ENCODE measurements at places on chromosomes 6 and 20.

- no peak for DNase-seq
Observed at GRCh38 chr6:25659633-25660368, 7.8 kb downstream of the SCGN start.

DNA sequence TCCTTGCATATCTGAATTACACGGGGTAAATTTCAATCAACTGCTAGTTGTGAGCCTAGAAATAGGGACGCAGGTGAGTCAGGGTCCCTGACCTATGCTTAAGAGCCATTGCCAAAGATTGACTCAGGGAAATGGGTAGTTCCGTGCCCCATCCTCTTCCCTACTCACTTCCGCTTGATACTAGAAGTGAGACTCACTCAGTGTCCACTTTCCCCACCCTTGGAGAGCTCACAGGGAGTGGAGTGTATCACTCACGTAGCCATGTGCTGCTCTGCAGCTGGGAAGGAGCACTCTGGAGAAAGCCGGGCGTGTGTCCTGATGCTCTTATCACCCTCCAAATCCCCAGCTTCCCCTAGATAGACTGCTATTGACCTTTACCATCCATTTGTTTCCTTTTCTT is 543 bp upstream of the MUC22 start:
- no peak for DNase-seq

DNA sequence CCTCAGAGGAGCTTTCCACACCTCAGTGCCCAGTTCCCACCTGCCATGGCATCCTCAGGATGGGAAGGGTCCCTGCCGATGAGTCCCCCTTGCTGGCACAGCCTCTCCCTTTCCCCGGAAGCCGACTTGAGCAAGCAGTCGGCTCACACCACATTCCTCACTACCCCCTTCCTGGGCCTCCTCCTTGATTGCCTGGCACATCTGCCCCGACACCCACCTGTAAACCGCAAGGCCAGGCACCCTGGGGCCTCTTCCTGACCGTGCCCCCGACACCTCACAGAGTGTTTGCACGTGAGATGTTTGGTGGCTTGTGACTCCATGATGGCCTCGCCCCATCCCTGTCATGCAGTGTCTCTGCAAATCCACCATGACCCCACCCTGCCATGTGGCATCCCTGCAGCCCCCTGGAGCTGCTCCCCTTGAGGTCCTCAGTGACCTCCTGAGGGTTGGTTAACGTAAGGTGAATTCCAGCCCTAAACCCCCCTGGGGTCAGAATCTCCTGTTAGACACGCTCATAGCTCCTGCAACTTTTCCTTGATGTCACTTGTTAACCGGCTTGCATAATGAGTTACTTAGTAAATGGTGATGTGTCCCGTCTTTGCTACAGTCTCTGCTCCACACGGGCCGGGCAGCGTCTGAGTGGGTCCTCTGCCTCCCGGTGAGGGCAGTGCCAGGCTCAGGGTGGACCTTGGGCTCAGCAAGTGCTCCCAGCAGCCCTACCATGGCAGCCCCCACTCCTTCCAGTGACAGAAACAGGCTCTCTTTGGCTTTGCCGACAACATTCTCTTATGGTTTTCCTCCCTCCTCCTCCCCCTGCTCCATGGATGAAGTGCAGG is 115.9 kb upstream of the FRMD1 start:
- no peak for DNase-seq

DNA sequence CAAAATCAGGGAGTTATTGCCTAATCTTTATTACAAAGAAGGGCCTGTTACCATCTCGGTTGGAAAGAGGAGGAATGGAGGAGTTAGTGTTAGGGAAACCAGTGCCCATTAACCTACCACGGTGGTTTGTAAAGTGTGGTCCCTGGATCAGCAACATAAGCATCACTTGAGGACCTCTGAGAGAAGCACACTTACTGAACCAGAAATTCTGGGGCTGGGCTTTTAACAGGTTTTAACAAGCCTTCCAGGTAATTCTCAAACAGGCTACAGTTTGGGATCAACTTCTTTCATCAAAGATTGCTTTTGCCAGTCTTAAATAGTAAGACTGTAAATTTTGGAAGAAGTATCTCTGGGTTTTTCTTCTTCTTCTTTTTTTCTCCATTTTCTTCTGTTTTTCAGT is 329.5 kb upstream of the JAG1 start:
- no peak for DNase-seq

GRCh38 chr6:6565069-6565468 is 23.5 kb upstream of the LY86 start:
- no peak for DNase-seq

GRCh38 chr6:159533016-159533415 is 160.0 kb downstream of the SOD2 start:
- DNase-seq = no peak

GRCh38 chr6:100230953-100231316 is 233.8 kb downstream of the SIM1 start:
- no peak for DNase-seq

- no peak for DNase-seq
Observed at GRCh38 chr20:37977338-37977737, 55.9 kb downstream of the TTI1 start.

- no peak for DNase-seq
Observed at GRCh38 chr20:371755-372542, 8.6 kb upstream of the TRIB3 start.

GRCh38 chr6:157770946-157771345 is 52.1 kb upstream of the SNX9 start:
- DNase-seq = no peak

DNA sequence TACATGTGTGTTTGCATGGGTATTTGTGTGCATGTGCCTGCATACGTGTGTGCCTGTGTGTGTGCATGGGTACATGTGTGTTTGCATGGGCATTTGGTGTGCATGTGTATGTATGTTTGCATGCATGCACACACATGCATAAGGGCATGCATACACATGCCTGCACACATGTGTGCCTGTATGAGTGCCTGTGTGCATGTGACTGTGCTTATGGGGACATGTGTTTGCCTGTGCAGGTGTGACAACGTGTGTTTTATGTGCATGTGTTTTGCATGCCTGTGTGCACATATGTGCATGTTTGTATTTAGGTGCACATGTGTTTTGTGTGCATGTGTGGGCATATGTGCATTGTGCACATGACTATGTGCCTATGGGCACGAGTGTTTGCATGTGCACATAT is 165.7 kb downstream of the ERMARD start:
- DNase-seq = no peak

GRCh38 chr20:58870293-58871014 is 17.9 kb downstream of the GNAS start:
- DNase-seq = peak; percentile 52

GRCh38 chr6:67331304-67331703 is 1303.8 kb upstream of the ADGRB3 start:
- no peak for DNase-seq

GRCh38 chr20:20566516-20566915 is 145.9 kb downstream of the RALGAPA2 start:
- no peak for DNase-seq

DNA sequence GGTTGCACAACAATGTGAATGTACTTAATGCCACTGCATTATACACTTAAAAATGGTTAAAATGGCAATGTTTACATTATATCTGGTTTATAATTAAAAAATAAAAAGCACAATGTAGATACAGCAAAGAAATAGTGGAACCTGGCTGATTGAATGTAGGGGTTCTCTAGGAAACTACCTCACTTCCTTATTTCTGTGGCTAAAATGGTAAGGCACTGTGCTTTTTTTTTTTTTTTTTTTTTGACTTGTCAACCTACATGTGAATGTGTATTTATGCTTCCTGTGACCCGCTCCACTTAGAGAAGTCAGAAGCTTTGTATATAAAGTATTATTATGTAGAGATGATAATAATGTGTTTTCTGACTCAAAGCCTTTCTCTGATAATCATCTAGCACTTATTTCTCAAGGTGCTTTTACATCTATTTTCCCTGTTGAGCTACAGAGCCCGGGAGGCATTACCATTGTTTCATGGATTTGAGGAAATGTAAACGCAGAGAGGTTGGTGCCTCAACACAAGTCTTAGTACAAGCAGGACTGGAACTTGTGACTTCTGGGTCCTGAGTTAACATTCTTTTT is 55.0 kb downstream of the SOX4 start:
- DNase-seq = no peak

GRCh38 chr6:158256746-158257424 is 55.4 kb upstream of the TULP4 start:
- no peak for DNase-seq

- no peak for DNase-seq
Observed at GRCh38 chr20:3937618-3938017, 48.4 kb downstream of the PANK2 start.

GRCh38 chr20:44776980-44777379 is 31.3 kb downstream of the KCNK15 start:
- DNase-seq = no peak

- no peak for DNase-seq
Observed at GRCh38 chr6:16163066-16163465, 34.2 kb downstream of the MYLIP start.

DNA sequence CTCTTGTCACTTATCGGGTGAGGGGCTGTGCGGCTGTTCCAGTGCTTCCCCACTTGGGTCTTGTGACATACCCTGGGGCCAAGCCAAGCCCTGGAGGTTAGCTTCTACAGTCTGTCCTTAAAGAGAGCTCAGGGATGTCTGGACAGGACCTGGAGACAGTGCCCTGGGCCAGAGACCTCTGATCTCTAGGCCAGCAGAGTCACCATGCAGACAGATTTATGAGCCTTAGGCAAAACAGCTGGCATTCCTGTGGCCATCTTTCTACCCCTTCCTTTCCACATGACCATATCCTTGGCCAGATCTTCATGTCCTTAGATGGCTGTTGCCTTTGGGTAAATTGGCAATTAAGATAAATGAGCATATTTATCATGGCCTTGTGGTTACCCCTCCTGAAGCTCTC is 678.6 kb downstream of the MAFB start:
- DNase-seq = no peak

DNA sequence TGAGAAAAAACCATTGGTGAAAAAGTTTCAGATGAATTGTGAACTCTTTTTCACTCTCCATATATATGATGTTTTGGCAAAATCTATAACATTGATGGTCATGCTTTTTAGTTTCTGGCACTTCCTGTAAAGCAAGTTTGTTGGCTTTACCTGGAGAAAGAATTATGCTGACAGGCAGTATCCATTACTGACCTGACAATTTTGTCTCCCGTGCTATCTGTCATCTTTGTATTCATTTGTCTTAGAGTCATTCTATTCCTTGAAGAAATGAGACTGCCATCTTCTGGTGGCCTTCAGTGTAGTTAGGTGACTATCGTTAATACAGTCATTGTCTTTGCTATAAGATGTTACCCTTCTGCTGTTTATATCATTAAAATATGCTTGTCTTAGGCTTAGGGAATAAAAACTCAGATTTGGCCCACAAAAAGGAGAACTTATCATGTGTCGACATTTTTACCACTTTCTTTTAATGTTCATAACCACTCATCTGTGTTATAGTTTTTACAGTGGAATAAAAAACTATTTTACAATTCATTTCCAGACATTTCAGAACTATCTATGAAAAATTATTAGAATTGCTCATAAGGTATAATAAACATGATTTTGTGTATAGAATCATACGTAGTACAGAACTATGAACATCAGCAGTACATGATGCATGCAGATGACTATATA is 707.0 kb downstream of the EPM2A start:
- no peak for DNase-seq

DNA sequence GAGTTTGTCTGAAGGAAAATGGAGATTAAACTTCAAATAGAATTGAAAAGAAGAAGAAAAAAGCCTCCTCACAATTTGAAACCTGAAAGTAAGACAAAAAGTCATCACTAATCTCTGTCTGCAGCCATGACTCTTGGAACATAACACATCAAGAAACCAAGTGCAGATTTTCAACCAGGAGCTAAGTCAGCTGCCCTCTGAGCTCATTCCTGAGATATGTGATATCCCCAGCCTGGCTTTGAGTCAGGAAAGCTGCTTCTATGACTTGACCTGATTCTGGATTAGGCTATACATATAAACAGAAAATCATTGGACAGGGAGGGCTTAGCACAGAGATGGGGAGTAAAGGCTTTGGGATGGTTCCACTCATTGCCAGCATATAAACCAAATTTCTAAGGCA is 891.4 kb downstream of the TFAP2A start:
- no peak for DNase-seq

DNA sequence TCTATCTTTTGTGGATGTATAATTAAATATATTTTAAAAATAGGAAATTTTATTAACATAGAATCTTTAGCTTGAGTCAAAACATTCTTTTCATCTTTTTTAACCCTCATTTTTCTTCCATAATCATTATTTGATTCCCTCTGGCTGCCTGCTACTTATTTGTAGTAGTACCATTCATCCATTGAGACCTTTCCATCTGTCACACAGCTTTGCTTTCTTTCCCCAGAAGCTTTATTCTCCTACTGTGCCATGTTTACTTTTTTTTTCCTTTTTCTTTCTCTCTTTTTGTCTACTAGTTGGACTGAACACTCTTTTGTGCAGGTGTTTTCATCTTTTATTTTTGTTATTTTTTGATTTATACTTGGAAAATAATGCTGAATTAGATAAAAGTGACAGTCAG is 522.6 kb upstream of the MMS22L start:
- DNase-seq = no peak

DNA sequence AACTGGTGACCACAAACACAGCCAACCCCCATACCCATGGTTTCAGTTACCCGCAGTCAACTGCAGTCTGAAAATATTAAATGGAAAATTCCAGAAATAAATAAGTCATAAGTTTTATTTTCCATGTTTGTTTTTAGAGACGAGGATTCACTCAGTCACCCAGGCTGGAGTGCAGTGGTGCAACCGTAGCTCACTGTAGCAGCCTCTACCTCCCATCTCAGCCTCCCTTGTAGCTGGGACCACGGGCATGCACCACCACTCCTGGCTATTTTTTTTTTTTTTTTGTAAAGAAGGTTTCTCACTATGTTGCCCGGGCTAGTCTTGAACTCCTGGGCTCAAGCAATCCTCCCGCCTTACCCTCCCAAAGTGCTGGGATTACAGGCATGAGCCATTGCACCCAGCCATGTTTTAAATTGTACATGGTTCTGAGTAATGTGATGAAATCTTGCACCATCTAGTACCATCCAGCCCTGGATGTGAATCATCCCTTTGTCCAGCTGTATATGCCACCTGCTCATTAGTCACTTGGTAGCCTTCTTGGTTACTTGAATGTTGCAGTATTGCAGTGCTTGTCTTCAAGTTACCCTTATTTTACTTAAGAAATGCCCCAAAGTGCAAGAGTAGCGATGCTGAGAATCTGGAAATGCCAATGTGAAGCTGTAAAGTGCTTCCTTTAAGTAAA is 14.5 kb downstream of the CSNK2A1 start:
- no peak for DNase-seq

GRCh38 chr6:3190056-3190455 is 32.7 kb upstream of the TUBB2A start:
- no peak for DNase-seq

DNA sequence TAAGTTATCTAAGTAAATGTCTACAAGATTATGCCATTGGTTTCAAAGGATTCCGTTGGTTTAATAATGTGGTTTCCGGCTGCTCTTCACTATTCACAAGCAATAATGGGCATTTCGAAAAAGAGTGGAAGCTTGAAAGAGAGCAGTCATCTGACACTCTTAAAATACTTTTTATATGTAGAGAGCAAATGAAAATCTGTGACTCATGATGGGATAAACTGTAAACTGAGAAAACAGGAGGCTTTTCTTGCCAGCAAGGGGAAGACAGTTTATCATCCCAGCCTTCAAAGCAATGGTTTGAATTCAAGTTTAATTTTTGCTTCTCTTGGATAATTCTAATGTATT is 145.7 kb downstream of the KHDC1L start:
- no peak for DNase-seq
